Thoracic aorta (tissue), 2 donors: ENCODE measurements at places on chromosomes 2 and 18. TPM values are rescaled to one million over a fixed set of nuclear protein-coding genes. Genes with fewer than 3 reads are reported as not detected.

- DNase-seq = no peak
- H3K4me3 ChIP-seq = no peak overlapping the region
- no peaks in the 10 kb centered on the region for H3K36me3 ChIP-seq
- H3K27ac ChIP-seq = no peak overlapping the region
- H3K27me3 ChIP-seq = no peaks in the 10 kb centered on the region
These were observed 104.0 kb downstream of the MAP4K4 start for GRCh38 chr2:101801496-101801895.

GRCh38 chr2:25131567-25132298, 36.6 kb downstream of the POMC start:
- no peak overlapping the region for H3K27ac ChIP-seq
- DNase-seq = no peak
- H3K4me3 ChIP-seq = peak overlapping the region; percentile 47
- no peaks in the 10 kb centered on the region for H3K27me3 ChIP-seq
- H3K36me3 ChIP-seq = no peaks in the 10 kb centered on the region

DNA sequence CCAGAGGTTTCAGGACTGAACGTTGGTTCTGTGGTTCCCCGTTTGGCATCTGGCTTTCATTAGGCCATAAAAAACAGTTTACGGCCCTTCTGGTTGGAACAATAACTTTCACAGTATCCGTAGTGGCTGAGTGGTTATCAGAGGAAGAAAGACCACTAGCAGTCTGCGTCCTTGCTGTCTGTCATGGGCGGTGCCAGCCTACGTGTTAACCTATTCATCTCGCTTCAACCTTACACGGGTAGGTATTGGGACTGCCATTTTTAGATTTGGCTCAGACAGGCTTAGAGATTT, 42.6 kb upstream of the ROCK2 start:
- no peaks in the 10 kb centered on the region for H3K36me3 ChIP-seq
- peak overlapping the region; percentile 93 for H3K27ac ChIP-seq
- H3K4me1 ChIP-seq = peaks cover 62% of the 10 kb centered on the region
- no peak overlapping the region for H3K4me3 ChIP-seq
- no peaks in the 10 kb centered on the region for H3K27me3 ChIP-seq

The CD8A gene
- 4.4 TPM for total RNA-seq

The DNAJC5G gene
- 0.68 TPM for total RNA-seq

The GALR1 gene
- total RNA-seq = 0.28 TPM

GRCh38 chr2:222034058-222034457, 264.7 kb downstream of the PAX3 start:
- H3K4me3 ChIP-seq = no peak overlapping the region
- no peaks in the 10 kb centered on the region for H3K36me3 ChIP-seq
- no peak overlapping the region for H3K27ac ChIP-seq
- H3K4me1 ChIP-seq = no peaks in the 10 kb centered on the region

The NBAS gene
- total RNA-seq = 32.0 TPM

The SP110 gene
- 73.5 TPM for total RNA-seq

GRCh38 chr2:22701561-22702160, 683.3 kb upstream of the KLHL29 start:
- no peaks in the 10 kb centered on the region for H3K27me3 ChIP-seq
- no peaks in the 10 kb centered on the region for H3K36me3 ChIP-seq
- H3K4me1 ChIP-seq = no peaks in the 10 kb centered on the region
- H3K27ac ChIP-seq = no peak overlapping the region
- DNase-seq = no peak
